ENCODE measurements at places on chromosomes 4 and X.

DNA sequence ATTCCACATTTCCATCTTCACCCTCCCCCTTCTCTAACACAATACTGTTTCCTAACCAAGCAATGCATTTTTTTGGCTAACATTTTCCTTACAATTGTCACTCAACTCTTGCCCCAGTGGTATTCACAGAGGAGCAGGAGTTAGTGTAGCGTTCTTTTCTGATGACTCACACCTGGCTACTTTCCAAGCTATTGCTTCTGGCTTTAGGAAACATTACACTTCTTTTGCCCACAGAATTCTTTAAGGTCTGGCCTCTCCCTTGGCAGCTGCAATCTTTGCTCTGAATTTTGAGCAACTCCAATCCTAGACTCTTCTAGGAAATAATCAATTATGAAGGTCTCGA lies 27.5 kb upstream of the PDGFC start:
- DNase-seq, result peak; percentile 78

- no peak for DNase-seq
Measured at GRCh38 chr4:102693861-102694260, 66.9 kb downstream of the MANBA start.

DNA sequence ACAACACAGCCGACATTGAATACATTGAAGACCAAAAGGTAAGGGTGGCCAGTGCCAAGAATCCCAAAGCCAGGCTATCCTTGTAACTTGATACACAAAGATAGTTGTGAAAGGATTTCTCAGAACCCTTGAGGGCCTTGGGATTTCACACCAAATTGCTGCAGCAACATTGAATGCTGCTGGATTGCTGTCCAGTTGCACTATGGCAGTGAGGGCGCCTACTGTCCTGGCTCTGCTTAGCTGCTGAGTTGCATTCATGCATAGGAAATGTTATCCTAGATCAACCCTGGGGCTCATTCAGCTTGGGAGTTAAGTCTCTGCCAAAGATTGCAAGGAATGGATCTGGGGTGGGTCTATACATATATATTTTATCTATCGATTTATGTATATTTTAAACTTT lies 38.7 kb downstream of the LONRF3 start:
- no peak for DNase-seq

DNA sequence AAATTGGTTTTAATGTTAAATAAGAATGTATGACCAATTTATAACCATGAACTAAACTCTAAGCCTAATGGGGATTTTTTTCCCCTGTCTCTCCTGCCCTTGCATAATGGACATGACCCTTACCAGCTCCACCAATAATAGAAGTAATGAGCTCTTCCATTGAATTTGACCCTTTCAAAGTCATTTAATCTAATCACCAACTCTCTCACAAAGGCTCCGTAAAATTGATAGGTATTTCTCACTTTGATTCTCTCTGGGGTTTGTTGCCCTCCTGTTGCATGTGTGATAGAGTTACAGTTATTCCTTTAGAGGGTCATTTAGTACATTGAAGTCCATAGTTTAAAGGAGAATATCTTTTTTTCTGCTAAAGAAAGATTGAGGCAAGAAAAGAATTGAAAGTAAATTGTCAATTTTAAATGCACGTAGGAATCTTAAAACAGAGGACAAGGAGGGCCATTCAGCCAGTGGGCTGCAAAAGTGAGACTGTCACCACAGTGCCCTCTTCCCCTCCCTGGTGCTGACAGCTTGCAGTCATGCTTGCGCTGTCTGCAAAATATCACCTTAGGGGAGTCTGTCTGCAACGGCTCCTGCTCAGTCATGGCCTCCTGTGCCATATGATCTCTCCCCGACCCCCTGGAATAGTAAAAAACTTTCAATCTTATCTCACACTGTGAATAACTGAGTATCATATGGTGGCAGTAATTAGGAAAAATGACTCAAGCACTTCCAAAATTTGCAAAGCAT lies 307.5 kb upstream of the GNPDA2 start:
- no peak for DNase-seq

- no peak for DNase-seq
Measured at GRCh38 chr4:8171984-8172924, 13.6 kb upstream of the ABLIM2 start.

DNA sequence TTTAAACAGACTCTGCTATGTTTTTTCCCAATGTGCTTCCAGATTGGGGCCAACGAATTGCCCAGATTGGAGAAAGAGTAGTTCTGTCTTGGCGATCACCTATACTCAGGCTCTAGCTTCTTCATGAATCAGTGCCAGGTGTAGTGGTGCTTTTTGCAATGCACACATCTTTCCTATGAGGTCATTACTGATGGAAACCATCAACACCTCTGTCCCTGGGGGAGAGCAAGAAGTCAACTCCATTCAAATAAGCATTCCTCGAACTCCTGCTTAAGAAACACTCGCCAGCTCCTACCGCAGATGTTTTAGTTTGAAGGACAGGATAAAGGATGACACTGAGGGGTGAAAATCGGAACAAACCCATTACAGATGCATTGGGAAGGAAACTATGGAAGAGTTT lies 156.5 kb upstream of the DKK2 start:
- no peak for DNase-seq

DNA sequence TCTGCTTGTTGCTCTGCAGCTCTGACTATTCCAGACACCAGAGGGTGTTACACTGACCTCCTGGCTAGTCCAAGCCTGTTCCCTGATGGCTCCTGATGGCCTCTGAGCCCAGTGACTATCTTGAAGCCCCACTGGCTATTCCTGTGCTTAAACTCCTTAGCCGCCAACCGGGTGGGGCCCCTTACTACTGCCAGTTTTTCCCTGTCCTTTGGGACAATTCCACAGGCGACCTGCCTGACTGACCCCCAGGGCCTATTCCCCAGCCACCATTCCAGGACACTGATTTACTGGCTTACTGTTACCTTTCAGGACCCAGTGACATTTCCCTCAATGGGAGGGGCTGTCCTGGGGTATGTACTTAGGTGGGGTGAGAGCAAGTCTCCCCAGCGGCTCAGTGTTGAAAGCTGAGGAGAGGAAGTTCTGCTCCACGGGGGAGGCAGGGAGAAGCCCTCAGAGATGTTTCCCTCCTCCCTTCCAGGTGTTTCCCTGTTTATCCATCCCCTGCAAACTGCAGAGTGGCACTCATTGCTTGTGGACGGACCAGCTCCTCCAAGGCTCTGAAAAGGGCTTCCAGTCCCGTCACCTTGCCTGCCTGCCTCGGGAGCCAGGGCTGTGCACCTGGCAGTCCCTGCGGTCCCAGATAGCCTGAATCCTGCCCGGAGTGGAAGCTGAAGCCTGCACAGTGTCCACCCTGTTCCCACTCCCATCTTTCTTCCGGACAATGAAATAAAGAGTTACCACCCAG lies 4.0 kb downstream of the TIMP1 start:
- no peak for DNase-seq

- no peak for DNase-seq
Measured at GRCh38 chr4:151888367-151888866, 127.6 kb upstream of the GATB start.

DNA sequence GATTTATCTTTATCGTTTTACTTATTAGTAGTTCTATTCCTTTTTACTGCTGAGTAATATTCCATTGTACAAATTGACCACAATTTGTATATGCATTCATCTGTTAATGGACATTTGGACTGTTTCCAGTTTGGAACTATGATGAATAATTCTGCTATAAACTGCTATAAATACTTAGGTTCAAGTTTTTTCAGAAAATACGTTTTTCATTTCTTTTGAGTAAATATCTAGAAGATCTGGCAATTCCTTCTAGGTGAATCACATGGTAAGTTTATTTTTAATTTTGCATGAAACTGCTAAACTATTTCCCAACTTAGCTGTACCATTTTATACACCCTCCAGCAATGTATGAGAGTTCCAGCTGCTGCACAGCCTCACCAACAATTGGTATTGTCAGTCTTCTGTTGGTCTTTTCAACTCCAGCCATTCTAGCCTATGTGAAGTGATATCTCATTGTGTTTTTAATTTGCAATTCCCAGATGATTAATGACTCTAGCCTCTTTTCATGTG lies 22.2 kb downstream of the LIN54 start:
- DNase-seq, result no peak

DNA sequence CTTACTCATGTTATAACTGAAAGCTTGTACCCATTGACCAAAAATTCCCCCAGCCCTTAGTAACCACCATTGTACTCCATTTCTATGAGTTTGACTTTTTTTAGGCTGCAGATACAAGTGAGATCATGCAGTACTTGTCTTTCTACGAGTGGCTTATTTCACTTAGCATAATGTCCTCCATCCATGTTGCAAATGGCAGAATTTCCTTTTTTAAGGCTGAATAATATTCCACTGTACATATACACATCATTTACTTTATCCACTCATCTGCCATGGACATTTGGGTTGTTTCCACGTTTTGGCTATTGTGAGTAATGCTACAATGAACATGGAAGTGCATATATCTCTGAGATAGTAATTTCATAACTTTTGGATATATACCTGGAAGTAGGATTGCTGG lies 10.4 kb downstream of the RBM3 start:
- no peak for DNase-seq

- no peak for DNase-seq
Measured at GRCh38 chr4:14744346-14744745, 257.9 kb upstream of the CPEB2 start.

GRCh38 chrX:154547245-154548027 lies at the start of gene IKBKG:
TSS of gene IKBKG (plus strand) at chrX:154547620. CDS start at chrX:154552003, 4,383 bp downstream.
- DNase-seq, result peak; percentile 93

DNA sequence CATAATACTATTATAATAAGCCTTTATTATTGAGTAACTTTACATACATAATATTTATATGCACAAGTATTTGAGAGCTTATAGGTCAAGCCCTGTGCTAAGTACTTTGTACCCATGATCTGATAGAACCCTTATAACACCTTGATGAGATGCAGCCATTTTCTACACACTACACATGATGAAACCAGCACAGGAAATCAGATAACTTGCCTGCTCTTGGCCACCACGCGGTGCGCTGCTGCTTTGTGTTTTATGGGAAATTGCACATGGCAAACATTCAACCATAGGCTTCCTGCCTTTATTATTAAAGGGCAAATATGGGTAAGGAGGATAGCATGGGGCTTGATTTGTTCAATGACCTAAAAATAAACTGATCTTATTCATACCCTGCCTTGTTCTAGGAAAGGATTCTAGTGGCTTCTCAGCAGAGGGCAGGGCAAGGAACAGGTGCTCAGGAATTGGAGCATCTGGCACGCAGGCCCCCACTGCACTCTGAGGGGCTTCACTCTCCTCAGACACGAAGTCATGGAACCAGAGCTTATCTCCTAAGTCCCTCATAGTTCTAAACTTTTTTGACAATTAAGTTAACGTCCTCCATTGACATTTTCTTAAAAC lies 31.6 kb upstream of the NAP1L5 start:
- DNase-seq, result no peak

Data from urothelium cell line (cell line).